ENCODE measurements at places on chromosomes 5 and 9. TPM values are rescaled to one million over a fixed set of nuclear protein-coding genes. Genes with fewer than 3 reads are reported as not detected.

WDR31 gene
- total RNA-seq = 1.6 TPM

GKAP1 gene
- 4.3 TPM for total RNA-seq

RAI14 gene
- total RNA-seq = 1.6 TPM

TICAM2 gene
- total RNA-seq = 13.3 TPM

ITK gene
- total RNA-seq = 0.86 TPM

CCDC192 gene
- not detected for total RNA-seq

PCDHB16 gene
- not detected for total RNA-seq

FGFR4 gene
- total RNA-seq = 1.5 TPM

LRRTM2 gene
- total RNA-seq = 0.07 TPM

TEX48 gene
- not detected for total RNA-seq

SH3PXD2B gene
- total RNA-seq = 0.02 TPM

RNF180 gene
- total RNA-seq = not detected

PCDHB11 gene
- total RNA-seq = not detected

OMD gene
- not detected for total RNA-seq

SLC6A18 gene
- not detected for total RNA-seq

FGD3 gene
- 61.9 TPM for total RNA-seq

SLC27A6 gene
- total RNA-seq = not detected

SLC36A3 gene
- total RNA-seq = not detected

SCGB3A2 gene
- not detected for total RNA-seq

IL4 gene
- not detected for total RNA-seq

LURAP1L gene
- not detected for total RNA-seq

OR1J2 gene
- total RNA-seq = not detected

TUSC1 gene
- 0.76 TPM for total RNA-seq

RAD1 gene
- 24.4 TPM for total RNA-seq

CAST gene
- total RNA-seq = 199 TPM

OBP2B gene
- not detected for total RNA-seq

CTNND2 gene
- not detected for total RNA-seq

CD72 gene
- 125 TPM for total RNA-seq

PCA3 gene
- total RNA-seq = not detected

LECT2 gene
- not detected for total RNA-seq

Measured in activated B cell treated with CpG ODN at 0.5 μM for 24 hours (primary cell).